ENCODE measurements at places on chromosomes 6 and 20.

GRCh38 chr6:80143419-80143937, 37.0 kb downstream of the BCKDHB start:
- DNase-seq, result no peak

DNA sequence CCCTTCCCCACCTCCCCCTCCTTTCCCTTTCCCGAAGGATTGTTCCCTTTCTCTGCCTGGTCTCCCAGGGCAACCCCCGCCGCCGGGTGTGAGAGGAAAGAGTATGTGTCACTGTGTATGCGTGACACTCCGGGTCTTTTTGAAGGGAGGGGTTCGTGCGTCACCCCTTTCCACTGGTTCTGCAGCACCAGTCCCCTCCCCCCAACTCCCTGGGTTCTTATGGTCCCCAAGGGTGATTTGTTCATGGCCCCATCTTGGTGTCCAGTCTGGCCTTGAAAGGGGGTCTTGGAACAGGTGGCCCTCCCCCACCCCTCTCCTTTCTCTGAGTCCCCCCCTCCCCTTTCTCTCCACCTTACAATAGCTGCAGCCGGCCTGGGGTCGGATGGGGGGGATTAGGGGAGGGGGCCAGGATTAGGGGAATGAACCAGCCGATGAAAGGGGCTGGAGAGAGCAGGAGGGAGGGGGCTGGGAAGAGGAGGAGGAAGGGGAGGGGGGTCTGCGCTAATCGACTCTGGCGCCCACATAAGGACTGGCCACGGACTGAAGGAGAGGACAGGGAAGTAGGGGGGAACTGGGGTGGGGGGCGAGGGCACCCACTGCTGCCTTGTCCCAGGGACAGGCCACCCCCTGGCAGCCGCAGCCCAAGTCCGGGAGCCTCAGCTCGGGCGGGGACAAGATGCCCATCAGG, 1.3 kb upstream of the RING1 start:
- no peak for DNase-seq

DNA sequence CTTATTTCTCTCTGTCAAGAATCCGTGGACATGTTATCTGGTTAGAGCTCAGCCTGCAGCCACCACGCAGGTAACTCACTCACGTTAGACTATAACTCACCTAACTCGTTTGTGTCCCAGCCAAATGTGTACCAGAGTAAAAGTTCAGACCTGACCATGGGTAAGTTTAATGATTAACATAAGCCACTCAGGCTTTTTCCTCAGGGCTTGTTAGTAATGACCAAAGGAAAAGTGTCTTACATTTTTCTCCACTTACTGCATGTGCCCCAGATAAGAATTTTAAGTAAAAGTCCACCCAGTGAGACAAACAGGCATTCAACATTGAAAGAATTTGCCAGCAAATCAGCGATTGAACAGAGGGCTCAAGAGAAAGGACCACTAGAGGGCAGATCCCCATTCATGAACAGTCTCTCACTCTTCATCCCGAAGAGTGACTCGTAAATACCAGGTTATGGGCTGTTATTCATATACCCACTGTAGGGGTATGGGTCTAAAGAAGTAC, at the start of gene PKHD1:
PKHD1 (minus strand) TSS at position 116 of the 502 bp plus-strand sequence. CDS start 2,680 bp downstream, outside the sequence.
- DNase-seq, result no peak

DNA sequence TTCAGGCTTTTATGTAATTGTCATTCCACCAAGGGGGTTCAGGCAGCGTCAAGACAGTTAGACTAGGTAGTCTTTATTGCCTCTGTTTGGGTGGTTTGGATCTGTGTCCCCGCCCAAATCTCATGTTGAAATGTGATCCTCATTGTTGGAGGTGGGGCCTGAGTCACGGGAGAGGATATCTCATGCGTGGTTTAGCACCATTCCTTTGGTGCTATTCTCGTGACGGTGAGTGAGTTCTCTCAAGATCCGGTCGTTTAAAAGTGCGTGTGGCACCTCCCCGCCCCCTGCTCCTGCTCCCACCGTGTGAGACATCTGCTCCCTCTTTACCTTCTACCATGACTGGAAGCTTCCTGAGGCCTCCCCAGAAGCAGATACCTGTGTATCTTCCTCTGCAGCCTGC, 51.3 kb upstream of the FOXC1 start:
- DNase-seq, result no peak

GRCh38 chr6:28488916-28489365, 26.7 kb downstream of the GPX6 start:
- no peak for DNase-seq

GRCh38 chr6:108966251-108966650, 118.0 kb downstream of the ARMC2 start:
- DNase-seq, result no peak

DNA sequence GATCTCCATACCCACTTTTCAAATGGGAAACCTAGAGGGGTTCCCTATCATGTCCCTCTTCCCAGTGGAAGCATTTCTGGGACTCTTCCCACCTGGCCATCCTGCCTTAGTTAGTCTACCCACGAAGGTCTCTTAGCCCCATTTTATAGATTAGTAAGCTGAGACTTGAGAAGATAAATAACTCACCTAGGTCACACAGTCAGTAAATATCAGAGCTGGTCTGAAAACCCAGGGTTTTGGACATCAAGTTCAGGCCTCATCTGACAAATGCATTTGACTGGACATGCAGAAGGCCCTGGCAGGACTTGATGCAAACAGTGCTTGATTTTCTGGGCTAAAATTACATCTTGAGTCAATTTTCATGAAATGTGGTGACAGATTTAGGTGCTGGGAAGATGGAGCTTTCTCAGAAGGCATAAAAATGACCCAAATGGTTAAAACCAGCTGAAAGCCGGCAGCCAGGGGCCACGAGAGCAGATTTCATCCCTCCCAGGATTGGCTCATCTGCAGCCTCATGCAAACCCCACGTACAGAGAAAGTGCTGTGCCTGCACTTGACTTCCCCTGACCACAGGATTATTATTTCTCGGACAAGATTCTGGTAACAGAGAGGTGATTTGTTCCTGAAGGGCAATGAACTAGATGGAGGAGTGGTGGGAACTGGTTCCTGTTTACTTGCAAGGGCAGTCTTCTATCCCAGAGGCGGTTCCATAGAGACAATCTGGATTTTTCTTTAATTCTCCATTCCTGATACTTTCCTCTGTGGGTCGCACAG, 23.1 kb downstream of the CPNE5 start:
- no peak for DNase-seq

DNA sequence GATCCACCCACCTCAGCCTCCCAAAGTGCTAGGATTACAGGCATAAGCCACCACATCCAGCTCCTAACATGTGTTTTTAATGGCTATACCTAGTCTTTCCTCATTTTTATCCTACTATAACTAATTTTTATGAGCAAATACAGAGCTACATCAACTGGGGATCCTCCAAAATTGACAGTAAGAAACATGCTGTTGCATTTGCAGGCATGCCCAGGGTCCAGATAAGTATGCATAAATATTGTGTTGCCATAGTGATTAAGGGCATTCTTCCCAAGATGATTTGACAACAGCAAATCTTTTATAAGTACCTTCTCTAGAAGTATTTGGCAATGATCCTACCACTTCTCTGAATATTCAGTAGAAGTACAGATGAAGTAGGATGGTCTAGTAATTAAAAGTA, 41.9 kb upstream of the MOXD1 start:
- no peak for DNase-seq

DNA sequence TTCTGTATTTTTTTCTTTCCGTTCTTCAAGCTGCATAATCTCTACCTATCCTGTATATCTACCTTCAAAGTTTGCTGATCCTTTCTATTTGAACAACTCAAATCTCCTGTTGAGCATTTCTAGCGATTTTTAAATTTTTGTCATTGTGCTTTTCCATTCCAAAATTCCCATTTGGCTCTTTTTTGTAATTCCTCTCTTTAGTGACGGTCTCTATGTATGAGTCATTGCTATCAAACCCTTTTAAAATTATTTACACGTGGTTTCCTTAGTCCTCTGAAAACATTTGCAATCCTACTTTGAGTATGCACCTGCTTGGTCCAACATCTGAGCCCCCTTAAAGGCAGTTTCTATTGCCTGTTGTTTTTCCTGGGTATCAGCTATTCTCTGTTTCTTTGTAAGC, 100.5 kb upstream of the FOXC1 start:
- DNase-seq, result no peak

GRCh38 chr6:135412761-135413160, 84.8 kb downstream of the AHI1 start:
- no peak for DNase-seq

DNA sequence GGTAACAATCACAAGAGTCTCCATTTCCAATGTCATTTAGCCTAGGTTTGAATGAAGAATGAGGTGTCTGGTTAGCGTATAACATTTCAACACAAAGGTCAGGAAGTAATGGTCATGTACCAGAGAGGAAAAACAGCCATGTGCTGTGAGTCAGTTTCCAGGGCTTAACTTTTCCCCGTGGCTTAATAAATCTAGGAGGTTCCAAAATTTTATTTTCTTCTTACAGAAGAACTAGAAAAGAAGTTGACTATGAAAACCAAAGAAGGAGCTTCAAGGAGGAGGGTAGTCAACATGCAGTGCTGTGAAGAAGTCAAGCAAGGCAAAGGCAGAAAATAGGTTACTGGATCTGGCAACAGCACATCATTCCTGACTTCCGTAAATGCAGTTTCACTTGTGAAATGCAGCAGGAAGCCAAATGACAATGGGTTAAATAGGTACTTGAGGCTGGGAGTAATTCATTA, 8.4 kb upstream of the GABRR2 start:
- DNase-seq, result no peak

- DNase-seq, result no peak
Measured at GRCh38 chr6:160972111-160972510, 19.5 kb upstream of the MAP3K4 start.

DNA sequence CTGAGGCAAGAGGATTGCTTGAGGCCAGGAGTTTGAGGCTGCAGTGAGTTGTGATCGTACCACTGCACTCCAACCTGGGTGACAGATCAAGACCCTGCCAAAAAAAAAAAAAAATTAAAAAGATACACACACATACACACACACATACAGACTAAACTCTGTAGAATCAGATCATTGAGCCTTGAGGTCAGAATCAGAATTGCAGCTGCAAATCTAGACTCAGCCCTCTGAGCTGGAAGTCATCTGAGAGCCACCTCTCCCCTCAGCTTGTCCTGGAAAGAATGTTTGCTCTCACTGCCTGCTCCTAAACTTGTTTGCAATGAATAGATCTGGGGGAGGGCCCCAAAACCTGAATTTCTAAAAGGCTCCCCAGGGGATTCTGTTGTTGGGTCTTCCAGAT, 41.4 kb upstream of the ANGPT4 start:
- no peak for DNase-seq

GRCh38 chr6:35833536-35833935, 28.4 kb downstream of the LHFPL5 start:
- no peak for DNase-seq

GRCh38 chr6:3009930-3010329, 10.2 kb downstream of the NQO2 start:
- no peak for DNase-seq

DNA sequence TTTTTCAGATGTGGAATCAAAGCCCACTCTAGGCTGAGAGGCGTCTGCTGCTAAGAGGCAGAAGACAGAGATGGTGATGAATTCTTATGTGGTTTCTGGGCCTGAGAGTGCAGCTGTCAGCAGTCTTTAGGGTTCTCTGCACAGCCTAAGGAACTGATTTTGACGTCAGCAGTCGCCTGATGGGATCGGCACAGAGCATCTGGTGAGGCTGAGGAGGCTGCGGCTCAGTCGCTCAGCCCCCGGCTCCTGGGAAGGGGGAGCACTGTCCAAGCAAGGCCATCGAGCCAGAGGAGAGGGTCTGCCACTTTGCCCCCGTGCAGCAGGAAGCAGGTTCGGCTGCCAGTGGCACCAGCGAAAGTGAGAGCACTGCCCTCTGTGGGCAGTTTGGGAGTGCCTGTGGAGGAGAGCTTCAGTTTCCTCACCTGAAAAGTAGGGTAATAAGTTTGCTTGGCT, 92.5 kb downstream of the TCP11 start:
- DNase-seq, result no peak

DNA sequence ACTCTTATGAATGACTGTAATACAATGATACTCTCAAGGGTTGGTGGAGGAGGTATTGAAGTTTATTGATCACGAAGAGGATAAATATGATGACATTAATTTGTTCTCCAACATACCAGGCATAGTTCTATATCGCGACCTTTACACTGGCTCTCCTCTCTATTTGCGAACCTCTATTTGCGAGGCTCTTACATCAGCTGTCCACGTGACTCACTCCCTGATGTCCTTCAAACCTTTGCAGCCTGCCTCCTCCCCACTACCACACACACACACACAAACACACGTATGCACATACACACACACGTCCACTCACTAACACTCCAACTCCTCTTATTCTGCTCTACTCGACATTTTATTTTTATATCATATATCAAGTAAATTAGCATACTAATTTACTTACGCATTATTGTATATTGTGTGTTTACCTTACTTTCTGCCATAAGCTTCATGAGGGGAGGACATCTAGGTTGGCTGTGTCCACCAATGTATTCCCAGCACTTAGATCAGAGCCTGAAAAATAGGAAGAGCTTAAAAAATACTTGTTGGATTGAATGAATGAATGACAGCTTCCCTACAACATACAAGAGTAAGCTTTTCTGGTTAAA, 53.3 kb upstream of the TNFRSF21 start:
- DNase-seq, result no peak

DNA sequence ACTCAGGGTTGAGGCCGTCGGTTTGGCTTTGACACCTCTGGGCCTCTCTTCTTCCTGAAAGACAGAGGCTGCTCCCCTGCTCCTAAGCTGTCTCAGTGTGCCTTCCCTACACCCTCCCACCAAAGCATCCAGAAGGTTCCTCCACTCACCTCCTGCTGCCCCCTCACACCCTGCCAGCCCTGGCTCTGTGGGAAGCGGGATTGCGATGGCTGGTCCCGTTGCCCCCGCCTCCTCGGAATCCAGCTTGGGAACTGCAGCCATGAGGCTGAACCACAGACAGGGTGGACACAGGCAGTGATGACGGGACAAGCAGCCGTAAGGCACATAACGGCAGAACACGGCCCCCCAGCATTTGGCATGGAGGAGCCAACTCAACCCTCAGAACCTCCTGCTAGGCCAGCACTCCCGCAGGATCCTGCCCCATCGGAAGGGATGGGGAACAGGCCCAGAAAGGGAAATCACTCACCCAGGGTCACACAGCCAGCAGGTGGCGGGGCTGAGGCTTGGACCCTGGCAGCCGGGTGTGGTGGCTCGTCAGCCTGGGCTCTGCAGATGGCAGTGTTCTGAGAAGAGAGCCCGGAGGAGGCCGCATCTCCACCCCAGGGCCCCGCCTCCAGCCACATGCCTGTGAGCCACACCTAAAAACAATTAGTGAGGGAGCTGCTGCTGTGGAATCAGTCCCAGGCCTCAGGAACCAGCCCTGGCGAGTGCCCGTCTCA, 139.6 kb downstream of the PHACTR3 start:
- no peak for DNase-seq

- DNase-seq, result no peak
Measured at GRCh38 chr6:906920-907319, 214.0 kb upstream of the EXOC2 start.

DNA sequence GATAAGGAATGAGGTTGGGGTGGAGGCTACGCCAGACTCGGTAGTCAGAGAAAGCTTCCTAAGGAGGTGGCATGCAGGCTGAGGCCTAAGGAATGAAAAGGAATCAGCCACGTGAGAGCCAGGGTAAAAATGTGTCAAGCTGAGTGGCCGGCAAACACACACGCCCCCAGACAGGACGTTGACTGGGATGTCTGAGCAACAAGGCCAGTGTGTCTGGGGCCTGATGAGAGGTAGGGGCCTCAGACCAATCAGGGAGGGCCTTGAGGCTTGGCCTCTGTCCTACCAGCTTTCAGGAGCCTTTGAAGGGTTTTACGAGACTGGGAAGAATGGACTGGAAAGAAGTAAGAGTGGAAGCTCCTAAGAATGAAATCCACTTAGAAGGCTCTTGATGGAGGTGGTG, 61.0 kb upstream of the PHACTR2 start:
- DNase-seq, result no peak

GRCh38 chr6:154080461-154081189, 41.6 kb downstream of the OPRM1 start:
- DNase-seq, result no peak

GRCh38 chr6:28782113-28782673, 141.6 kb downstream of the TRIM27 start:
- no peak for DNase-seq

Measured in T follicular helper cell (primary cell).